ENCODE measurements at places on chromosomes 4 and X.

DNA sequence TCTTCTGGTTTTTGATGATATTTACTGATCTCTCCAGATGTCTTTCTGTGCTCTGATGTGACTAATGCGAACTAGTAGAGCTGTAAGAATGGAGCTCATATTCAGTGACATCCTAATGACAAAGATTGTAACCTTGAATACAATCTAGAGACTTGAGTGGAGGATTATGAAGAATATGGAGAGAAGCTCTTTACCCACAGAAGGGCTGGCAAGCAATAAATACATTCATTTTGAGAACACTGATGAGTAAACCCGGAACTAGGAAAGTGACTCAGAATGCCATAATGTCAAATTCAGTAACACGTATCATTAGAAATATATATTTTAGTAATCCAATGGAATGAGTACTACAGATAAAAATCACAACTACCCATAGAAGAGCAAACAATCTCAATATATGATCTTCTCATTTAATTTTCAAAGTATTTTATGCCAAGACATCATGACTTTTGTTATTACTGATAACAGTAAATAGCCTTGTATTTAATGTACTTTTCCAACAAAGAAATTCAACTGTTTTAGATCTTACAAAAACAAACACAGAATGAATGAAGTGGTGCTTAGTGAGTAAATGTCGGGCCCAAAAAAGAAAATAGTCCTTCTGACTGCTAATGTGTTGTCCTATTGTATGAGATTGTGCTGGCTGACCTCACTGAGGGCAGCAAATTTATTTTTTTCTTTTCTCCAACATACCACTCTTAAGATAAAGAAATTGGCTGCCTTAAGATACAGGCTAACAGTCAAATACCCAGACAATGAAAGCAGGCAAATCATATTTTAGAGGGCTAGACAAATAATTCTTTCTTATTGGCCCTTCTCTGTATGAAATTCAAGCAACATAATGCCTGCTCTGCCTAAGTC lies 49.2 kb upstream of the HDAC8 start:
- DNase-seq = no peak

DNA sequence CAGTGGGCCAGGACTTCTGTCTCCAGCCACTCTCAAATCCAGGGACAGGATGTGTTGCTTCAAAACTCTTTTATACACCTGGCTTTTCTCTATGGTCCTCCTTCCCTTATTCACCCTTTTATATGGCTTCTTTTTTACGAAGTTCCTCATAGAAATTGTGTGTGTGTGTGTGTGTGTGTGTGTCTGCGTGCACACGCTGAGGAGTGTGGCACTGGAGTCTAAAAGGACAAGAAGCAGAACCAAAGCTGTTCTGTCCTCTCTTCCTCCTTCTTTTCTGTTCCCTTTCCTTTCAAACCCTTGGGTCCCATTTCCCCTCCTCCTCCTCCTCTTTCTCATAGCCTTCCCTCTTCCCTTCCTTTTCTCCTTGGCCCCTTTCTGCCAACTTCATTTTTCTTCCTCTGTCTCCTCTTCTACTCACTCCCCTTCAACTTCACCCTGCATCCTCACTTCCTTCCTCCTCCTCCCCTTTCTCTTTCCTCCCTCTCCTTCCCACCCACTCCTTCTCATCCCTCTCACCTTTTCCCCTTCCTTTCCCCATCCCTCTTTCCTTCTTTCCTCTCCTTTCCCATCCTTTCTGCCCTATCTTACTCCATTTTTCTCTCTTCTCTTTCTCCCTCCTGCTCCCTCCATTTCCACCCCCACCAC lies 360.5 kb downstream of the MID1IP1 start:
- no peak for DNase-seq

DNA sequence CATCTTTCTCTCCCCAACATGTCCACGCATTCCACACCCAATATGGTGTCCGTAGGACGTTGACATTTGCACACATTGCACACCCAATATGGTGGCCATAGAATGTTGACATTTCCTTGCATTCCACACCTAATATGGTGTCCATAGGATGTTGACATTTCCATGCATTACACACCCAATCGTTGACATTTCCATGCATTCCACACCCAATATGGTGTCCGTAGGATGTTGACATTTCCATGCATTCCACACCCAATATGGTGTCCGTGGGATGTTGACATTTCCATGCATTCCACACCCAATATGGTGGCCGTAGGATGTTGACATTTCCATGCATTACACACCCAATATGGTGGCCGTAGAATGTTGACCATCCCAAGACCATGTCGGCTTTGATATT lies 88.4 kb upstream of the SHOX start:
- DNase-seq = no peak

DNA sequence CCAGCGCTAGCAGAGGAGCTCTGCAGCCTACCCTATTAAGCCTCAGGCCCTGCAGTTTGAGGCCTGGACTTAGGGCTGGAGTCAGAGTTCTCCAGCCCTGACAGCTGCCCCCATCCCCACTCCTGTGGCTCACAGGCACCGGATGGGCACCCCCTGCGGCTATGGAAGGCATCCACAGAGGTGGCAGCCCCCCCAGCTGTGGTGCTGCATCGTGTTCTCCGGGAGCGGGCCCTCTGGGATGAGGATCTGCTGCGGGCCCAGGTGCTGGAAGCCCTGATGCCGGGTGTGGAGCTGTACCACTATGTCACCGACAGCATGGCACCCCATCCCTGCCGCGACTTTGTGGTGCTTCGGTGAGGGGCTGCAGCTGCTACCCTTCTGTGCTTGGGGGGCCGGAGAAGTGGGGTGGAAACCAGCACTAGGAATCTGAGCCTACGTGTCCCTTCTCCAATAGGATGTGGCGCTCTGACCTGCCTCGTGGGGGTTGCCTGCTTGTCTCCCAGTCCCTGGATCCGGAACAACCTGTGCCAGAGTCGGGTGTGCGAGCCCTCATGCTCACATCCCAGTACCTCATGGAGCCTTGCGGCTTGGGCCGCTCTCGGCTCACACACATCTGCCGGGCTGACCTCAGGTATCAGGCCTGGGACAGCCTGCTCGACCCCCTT lies 76.2 kb downstream of the STARD8 start:
- no peak for DNase-seq

DNA sequence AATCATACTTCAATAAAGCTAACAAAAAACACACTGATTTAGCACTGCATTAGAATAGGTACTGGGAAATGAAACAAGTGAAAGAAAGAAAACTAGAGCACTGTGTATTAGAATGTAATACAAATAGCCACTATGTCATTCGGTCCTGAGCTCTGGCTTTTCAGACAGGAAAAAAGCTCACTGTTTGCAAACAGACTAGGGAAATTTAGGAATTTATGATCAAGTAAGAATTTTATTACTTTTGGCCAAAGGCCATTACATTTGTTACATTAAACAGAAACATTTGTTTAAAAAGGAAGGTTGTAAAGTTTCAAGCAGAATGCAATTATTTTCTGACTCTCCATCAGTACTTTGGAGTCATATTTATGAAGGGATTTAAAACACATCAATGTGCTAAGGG lies 68.7 kb downstream of the KLHL8 start:
- DNase-seq = no peak

- DNase-seq = no peak
Measured at GRCh38 chr4:109094056-109094455, 208.4 kb downstream of the COL25A1 start.

GRCh38 chr4:24770032-24770584 lies 25.3 kb upstream of the SOD3 start:
- DNase-seq = peak; percentile 90

DNA sequence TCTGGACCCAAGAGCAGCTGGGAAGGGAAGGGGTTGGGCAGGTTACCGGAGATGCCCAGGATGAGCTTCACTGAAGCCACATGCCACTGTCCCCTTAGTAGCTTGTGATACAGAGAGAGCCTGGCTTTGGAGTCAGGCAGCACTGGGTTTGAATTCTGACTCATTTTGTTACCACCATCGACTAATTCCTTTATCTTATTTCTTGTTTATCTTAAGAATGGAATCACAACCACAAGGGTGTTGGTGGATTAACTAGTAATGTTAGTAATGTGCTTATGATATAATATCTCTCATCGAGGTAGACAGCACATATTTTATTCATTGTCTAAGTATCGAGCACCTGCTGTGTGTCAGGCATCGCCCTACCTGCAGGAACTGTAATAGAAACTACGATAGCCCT lies 17.7 kb upstream of the STX18 start:
- no peak for DNase-seq

- no peak for DNase-seq
Measured at GRCh38 chrX:23662187-23662586, 5.1 kb upstream of the PRDX4 start.

DNA sequence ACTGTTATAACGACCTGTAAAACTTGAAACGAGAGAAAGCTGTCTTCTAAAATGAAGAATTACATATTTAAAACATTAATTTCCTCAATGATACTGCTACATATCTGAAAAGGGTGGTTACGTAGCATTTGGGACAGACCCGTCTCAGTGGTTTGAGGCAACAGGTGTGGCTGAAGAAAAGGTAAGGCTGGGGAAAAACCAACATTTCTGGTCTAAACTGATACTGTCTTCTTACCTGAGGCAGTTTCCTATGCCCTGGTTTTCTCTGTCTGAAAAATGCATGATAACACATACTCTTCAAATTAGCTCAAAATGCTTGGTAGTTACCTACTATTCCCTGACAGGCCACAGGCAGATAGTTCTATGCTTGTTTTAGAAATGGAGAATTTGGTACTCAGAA lies 30.4 kb downstream of the PLS3 start:
- DNase-seq = no peak

GRCh38 chrX:50188859-50189600 lies 11.8 kb downstream of the AKAP4 start:
- no peak for DNase-seq

GRCh38 chr4:181319629-181320028 lies 923.6 kb upstream of the TENM3 start:
- no peak for DNase-seq

DNA sequence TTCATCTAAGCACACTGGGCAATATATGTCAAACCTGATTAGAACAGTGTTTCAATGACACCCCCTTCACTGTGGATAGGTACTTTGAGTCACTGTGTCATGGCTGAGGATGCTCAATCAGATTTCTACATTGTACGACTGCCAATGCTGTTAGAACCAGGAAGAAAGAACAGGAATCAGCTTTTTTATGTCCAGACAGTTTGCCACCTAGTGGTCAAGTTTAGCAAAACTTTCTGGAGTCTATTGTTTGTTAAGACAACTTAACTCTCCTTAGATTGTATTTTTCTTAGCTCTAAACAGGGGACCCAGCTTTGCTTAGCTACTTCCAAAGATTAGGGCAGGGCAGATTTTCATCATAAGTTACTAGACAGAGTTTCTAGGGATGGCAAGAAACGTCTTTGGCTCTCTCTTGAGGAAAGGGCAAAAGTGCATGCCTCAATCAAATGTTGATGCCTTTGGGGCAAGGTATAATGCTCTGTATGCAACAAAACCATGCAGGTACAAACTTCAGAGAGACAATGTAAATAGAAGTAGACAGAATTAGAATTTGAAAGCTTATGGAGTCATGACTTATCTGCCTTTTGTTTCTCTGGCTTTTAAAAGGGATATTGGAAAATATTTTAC lies 40.5 kb upstream of the BMP3 start:
- DNase-seq = peak; percentile 37

DNA sequence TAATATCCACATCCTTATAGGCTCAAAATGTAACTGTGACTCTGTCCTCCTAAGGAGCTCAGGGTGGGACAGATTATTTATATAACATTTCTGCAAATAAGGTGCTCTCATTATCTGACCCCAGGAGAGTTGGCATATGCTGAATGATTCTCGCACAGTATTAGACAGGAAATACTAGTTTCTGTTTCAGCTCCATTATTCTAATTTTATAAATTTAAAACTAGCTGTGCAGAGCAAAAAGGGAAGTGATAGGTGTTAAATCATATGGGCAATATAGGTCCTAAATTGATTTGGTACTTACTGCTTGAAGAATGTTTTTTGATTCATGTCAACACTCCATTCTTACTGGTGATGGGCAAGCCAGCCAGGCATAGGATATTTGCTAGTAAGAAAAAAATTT lies 141.5 kb downstream of the GLRA2 start:
- DNase-seq = no peak

DNA sequence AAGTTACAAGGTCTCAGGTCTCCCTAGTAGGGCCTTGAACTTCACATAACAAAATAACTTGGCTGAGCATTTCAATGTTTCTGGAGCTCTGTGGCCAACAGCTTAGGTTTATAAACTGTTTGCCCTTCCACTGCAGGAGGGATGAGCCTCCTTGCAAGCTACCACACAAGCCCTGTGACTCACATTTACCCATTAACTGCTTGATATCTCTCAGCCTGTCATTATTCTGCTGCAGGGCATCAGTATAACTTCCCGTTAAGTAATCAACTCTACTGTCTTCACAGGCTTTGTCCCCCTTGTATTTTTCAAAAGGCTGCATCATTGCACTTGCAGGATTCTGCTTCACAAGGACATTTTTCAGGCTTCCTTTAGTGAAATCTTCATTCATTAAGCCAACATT lies 151.7 kb upstream of the CXCL13 start:
- DNase-seq = no peak

GRCh38 chr4:55087009-55087912 lies 38.1 kb downstream of the KDR start:
- DNase-seq = no peak

GRCh38 chr4:69032847-69033638 lies 63.2 kb upstream of the UGT2B7 start:
- DNase-seq = no peak

- no peak for DNase-seq
Measured at GRCh38 chr4:159046683-159047082, 56.2 kb upstream of the RAPGEF2 start.

DNA sequence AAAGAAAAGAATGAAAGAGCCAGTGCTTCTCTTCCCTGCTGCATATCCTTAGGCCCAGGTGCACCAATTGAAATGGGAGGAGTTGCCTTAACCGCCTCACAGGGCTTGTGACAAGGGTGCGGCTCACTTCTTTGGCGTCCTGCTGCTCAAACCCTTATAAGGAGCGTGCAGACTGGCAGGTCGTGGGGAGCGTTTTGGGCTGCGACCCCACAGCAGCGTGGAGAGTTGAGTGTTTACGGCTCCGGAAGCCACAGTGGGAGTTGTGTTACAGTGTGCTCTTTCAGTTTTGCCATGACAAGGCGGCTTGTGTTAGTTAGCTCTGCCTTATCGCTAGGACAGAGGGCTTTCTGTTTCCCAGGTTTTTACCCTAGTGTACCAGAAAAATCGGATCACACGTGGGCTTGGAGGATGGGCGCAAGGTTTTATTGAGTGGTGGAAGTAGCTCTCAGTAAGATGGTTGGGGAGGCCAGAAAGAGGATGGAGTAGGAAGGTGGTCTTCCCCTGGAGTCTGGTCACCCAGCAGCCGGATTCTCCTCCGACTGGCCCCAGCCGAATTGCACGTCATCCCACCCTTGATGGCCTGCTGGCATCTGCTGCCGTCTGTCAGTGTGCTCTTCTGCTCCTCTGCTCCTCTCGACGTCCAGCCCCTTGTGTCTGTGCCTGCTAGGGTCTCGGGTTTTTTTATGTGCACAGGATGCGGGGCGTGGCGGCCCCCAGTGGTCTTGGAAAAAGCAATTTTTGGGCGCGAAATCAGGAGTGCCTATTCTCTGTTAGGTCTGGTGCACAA lies 718.9 kb downstream of the ARAP2 start:
- DNase-seq = no peak

All from retinal pigment epithelial cell (primary cell).